ENCODE measurements at places on chromosomes 13 and 19. TPM values are rescaled to one million over a fixed set of nuclear protein-coding genes. Genes with fewer than 3 reads are reported as not detected.

The ADGRE3 gene
- total RNA-seq, result not detected

The C19orf81 gene
- total RNA-seq, result not detected

The UHRF1 gene
- total RNA-seq, result 0.58 TPM

The LAIR1 gene
- total RNA-seq, result 4.9 TPM

The CTXN1 gene
- 33.3 TPM for total RNA-seq

The TOMM40 gene
- 31.3 TPM for total RNA-seq

The ANKRD24 gene
- 1.2 TPM for total RNA-seq

The TGFBR3L gene
- total RNA-seq, result 4.5 TPM

The GPC6 gene
- total RNA-seq, result 13.7 TPM

The PBX4 gene
- 4.5 TPM for total RNA-seq

The SKA3 gene
- not detected for total RNA-seq

The CEACAM21 gene
- total RNA-seq, result not detected

The BORCS8 gene
- total RNA-seq, result 12.3 TPM

The CYP4F2 gene
- not detected for total RNA-seq

The ZNF709 gene
- total RNA-seq, result 3.6 TPM

The ZNF568 gene
- 20.7 TPM for total RNA-seq

The ICAM5 gene
- total RNA-seq, result 0.47 TPM

The B3GNT8 gene
- total RNA-seq, result 3.1 TPM

The FCGBP gene
- total RNA-seq, result 2.7 TPM

The SLC10A2 gene
- total RNA-seq, result 0.08 TPM

The KLK15 gene
- not detected for total RNA-seq

The ZNF814 gene
- total RNA-seq, result 8.5 TPM

The CCDC194 gene
- total RNA-seq, result not detected

The ZNF584 gene
- 17.6 TPM for total RNA-seq

The NBEA gene
- total RNA-seq, result 52.1 TPM

The NLRP4 gene
- not detected for total RNA-seq

The POGLUT2 gene
- 6.5 TPM for total RNA-seq

The RAB3A gene
- 1.1 TPM for total RNA-seq

The HRC gene
- total RNA-seq, result 1.1 TPM

The ISYNA1 gene
- 23.3 TPM for total RNA-seq

The PTGER1 gene
- total RNA-seq, result 0.93 TPM
